H54 (cell line): ENCODE measurements at places on chromosomes 7 and 10.
A peak's percentile ranks its signal among the peaks of the same experiment; 100 is the strongest.

- DNase-seq = no peak
Measured at GRCh38 chr10:104090611-104091010, 4.9 kb upstream of the COL17A1 start.

DNA sequence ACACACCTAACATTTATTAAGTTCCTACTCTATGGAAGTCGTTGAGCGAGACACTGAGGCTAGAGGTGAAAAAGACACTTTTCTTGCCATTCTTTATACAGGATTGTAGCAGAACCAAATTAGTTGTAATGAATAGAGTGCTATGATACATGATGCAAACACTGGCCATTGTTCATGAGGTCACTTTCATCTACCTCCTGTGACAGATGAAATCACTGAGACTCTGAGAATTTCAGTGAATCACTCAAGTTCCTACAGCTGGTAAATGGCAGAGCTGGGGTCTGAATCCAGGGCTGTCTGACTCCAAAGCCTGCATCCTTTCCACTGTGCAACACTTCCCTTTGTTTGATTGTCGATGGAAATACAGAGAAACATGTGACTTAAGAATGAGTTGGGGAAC, 657.6 kb downstream of the LRMDA start:
- DNase-seq = no peak

DNA sequence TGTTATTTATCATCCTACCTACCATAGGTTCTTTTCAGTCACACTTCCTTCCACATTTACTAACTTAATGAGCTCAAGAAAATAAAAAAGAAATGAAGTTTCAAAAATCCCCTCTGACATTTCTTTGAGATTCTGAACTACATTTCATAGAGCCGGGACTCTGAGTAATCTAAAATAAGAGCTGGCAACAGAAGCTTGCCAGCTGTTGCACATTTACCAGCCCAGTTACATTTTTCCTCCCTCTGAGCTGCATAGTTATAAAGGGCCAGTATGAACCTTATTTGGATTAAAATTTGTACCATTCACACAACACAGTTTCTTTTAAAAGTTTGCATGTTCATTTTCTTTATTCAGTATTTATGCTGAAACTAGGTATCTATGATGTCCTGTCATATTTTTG, 119.5 kb upstream of the CAV2 start:
- no peak for DNase-seq

- DNase-seq = no peak
Measured at GRCh38 chr7:105215182-105215581, 173.5 kb downstream of the SRPK2 start.

- DNase-seq = no peak
Measured at GRCh38 chr10:103145046-103145445, 48.0 kb downstream of the NT5C2 start.

DNA sequence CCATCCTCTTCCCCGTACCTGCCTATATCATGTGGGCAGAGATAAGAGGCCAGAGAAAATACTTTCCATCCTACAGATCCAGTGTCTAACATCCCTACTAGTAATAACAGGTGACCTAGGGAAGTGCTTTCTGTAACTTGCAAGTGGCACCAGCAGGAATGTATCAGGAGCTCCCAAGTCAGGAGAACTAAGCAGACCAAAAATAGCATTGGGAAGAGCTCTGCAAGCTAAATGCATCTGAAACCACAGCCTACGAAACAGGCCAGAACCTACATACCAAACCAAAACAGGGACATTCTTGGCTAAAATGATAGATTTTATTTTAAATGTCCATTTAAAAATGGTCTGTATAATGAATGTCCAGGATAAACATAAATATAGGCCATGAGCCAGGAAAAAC, 680.8 kb downstream of the PHTF2 start:
- no peak for DNase-seq

DNA sequence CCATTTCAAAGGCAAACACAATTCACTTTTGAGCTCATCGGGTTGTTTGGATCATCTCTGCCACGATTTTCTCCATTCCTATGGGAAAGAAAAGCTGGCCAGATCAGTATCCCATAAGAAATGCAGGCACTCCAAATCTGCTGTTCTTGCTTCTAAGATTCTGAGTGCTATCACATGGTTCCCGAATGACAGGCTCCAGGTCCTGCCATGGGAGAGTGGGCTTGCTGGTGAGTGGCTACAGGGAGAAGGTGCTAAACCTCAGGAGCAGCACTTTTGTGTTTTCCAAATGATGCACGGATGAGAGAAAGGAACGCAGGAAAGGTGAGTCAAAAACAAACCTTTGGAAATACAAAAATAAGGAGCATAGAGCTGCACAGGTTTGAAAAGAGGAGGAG, 32.1 kb downstream of the MTURN start:
- no peak for DNase-seq

- DNase-seq = peak; percentile 61
Measured at GRCh38 chr7:100087055-100087750, 1.6 kb upstream of the COPS6 start.

GRCh38 chr7:26526265-26526587, 234.6 kb downstream of the SNX10 start:
- DNase-seq = no peak

DNA sequence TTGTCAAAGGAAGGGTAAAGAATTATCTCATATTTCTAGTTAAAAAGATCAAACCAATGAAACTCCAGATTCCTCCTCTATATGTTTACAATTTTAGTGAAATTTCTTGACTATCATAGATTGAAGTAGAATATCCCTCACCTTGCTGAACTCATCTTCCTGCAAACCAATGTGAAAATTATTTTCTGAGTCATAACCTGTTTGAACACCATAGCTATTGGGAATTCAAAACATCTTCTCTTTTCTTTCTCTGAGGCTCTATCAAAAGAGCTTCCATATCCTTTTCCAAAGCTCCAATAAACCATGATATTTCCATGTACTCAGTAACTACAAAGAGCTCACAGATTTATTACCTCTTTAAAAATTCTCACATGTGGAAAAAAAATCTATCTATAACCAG, 134.3 kb downstream of the DOCK4 start:
- no peak for DNase-seq

- DNase-seq = no peak
Measured at GRCh38 chr10:71878327-71879034, 27.4 kb upstream of the PSAP start.

DNA sequence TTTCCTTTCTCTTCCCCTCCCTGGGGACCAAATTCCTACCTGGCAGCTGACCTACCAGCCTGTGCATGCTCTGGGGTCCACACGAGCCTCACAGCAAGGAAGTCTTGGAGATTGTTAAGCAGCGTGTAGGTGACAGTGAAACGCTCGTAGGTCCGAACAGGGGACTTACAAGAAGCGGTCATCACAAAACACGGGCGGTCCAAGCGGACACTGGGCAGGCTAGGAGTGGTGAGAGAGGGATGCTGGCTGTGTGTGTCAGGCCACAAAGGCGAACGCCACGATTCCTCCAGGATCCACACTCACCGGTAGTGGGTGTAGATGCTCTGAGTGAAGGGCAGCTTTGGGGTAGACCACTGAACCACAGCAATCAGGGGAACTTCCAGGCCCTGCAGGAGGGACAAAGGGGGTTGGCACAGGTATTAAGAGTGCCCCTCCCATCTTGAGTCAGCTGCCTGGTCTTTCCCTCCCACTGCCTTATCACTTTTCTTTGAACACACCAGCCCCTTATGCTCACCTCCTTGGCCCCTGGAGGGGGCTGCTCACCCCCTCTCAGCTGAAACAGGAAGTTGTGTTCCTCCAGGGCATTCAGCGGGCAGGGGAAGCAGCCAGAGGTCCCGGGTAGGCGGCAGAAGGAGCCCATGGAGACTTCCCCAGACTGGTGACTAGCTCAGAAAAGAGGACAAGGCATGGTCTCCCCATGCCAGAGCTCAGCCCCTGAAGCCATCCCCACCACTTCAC, 2.0 kb downstream of the TRAPPC14 start:
- DNase-seq = no peak

- peak; percentile 29 for DNase-seq
Measured at GRCh38 chr7:50552921-50553320, 12.3 kb downstream of the DDC start.

- no peak for DNase-seq
Measured at GRCh38 chr7:216360-217300, 24.3 kb downstream of the FAM20C start.

DNA sequence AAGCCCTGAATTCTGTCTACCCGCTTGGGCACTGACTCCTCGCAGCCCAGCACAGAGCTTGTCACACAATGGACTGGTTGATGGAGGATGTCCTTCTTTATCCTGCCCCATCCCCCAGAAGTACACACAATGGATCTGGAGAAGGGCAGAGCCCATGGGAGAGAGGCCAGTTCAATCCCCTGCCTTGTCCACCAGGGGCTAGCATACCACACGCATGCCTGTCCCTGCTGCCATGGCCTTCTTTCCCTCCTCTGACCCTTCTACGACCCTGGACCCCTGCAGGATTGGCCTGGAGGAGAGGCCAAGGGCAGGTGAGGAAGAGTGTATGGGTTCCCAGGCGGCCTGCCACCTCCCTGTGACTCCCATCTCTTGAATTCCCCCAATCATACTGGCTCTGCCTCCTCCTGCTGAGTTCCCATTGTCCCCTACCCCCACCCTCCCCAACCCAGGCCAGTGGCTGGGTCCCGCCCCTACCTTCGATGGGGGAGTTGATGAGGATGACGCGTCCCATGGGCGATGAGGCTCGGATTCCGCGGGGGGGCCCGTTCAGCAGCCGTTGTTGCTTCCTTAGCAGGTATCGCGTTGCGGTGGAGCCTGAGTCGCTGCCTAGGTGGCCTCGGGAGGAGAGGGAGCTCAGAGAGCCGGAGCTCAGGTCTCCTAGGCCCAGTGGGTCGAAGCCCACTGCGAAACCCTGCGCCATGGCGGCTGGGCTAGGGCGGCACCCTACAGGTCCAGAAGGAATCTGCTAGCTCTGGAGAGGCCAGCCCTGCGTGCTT, 1.2 kb downstream of the PDZD7 start:
- DNase-seq = no peak

GRCh38 chr7:130240240-130240639, 26.4 kb upstream of the CPA2 start:
- DNase-seq = no peak

- no peak for DNase-seq
Measured at GRCh38 chr7:55405856-55406541, 40.9 kb downstream of the LANCL2 start.

- DNase-seq = no peak
Measured at GRCh38 chr7:31382722-31383121, 42.2 kb upstream of the NEUROD6 start.

- DNase-seq = no peak
Measured at GRCh38 chr7:32936689-32937088, 20.6 kb upstream of the FKBP9 start.

- DNase-seq = no peak
Measured at GRCh38 chr7:70707823-70708243, 424.1 kb upstream of the GALNT17 start.

- no peak for DNase-seq
Measured at GRCh38 chr10:78721231-78721630, 347.5 kb upstream of the ZMIZ1 start.

DNA sequence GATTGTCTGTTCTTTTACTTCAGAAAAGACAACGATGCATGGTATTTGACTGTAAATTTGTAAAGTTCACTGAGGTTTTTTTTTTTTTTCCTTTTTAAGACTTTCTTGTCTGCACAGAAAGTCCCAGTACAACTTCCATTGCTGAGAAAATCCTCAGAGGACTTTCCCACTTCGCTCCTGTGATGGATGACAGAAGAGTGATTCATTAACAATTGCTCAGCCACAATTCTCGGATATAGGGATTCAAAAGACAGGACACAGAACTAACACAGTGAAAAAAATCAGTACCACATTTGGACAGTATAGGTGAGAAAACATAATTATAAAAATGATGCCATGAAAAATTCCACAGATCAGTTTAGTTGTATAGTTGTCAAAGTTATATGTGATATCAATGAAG, 48.0 kb downstream of the SEC23IP start:
- DNase-seq = no peak

GRCh38 chr7:33157311-33157710, 27.9 kb downstream of the BBS9 start:
- no peak for DNase-seq

GRCh38 chr10:33214174-33214573, 120.3 kb downstream of the NRP1 start:
- DNase-seq = no peak

GRCh38 chr10:26448706-26449435, 10.7 kb downstream of the APBB1IP start:
- DNase-seq = no peak

- DNase-seq = peak; percentile 68
Measured at GRCh38 chr7:102318482-102318971, 31.9 kb downstream of the SH2B2 start.

GRCh38 chr10:102300278-102300843, 55.0 kb downstream of the GBF1 start:
- DNase-seq = peak; percentile 33

DNA sequence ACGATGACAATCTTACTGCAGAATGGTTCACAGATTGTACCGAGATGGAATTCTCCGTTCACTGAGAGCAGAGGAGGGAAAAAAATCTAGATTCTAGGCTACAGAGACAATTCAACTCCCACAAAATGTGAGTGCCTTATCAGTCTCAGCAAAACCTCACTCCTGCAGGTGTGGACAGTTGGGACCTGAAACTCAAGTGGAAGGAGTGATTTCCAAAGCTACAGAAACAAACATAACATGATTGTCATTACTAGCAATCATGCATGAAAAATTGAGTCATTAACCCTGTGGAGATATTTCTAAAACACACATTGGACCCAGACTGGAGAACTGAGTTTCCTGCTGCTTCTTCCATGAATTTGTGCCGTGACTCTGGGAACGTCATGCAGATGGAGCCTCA, 70.3 kb downstream of the CALML3 start:
- no peak for DNase-seq

DNA sequence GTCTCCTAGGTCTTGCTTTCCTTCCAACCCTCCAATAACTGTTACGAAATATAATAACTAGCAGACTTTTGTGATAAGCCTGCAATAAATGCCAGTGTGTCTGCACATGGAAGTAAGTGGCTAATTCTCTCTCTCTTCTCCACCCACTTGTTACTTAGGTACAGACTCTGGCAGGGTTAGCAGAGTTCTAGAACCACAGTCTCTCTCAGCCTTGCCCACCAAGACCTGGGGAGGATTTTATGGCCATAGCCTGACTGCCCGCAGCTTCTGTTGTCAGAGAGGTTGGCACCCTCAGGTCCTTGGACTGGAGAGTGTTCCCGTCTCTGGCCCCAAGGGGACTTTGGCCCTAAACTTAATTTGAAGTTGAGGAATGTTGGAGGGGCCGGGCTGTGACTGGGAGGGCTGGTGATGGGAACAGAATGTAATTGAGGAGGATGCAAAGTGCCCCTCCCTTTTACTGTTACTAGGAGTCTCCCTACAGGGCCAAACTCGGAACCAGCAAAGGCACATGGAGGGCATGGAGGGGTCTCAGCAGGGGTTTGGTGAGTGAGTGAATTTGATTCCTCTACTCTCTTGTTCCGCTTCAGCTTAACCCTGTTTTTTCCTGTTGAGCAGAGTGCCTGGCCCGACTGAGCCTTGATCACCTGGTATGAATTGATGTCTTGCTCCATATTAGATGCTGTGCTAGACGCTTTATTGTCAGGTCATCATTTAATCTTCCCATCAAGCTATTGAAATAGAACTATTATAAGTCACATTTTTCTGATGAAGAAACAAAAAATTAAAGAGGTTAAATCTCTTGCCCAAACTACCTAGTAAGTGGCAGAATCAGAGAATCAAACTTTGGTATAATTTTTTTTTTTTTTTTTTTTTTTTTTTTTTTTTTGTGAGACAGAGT, 37.0 kb upstream of the LCOR start:
- DNase-seq = no peak

GRCh38 chr7:22202141-22202540, 154.8 kb downstream of the RAPGEF5 start:
- DNase-seq = no peak
